ENCODE measurements at places on chromosomes 5 and 9. TPM values are rescaled to one million over a fixed set of nuclear protein-coding genes. Genes with fewer than 3 reads are reported as not detected.

Gene TAF1L
- not detected for total RNA-seq

Gene GCNT4
- total RNA-seq, result 0.27 TPM

Gene SMIM33
- not detected for total RNA-seq

Gene ALDH1A1
- 5,926 TPM for total RNA-seq

Gene C5orf58
- not detected for total RNA-seq

Gene BAAT
- 0.23 TPM for total RNA-seq

Gene CCNJL
- total RNA-seq, result 10.0 TPM

Gene KDM3B
- 39.9 TPM for total RNA-seq

Gene GTF2H2
- total RNA-seq, result 10.3 TPM

Gene MAST4
- 2.0 TPM for total RNA-seq

Gene AOPEP
- 183 TPM for total RNA-seq

Gene DTWD2
- total RNA-seq, result 1.1 TPM

Gene CAMK2A
- total RNA-seq, result 1.0 TPM

Gene FOXD4L5
- total RNA-seq, result not detected

Gene NOXA1
- 1.5 TPM for total RNA-seq

Gene HTR4
- total RNA-seq, result not detected

Gene FAT2
- total RNA-seq, result not detected

Gene AUH
- 8.5 TPM for total RNA-seq

Gene OR1J2
- not detected for total RNA-seq

Gene TXNDC8
- not detected for total RNA-seq

Gene ZNF483
- total RNA-seq, result 0.45 TPM

Gene COL15A1
- 0.55 TPM for total RNA-seq

Gene STING1
- total RNA-seq, result 1.4 TPM

Gene PDGFRB
- 0.21 TPM for total RNA-seq

Gene NMUR2
- total RNA-seq, result 0.09 TPM

Gene SPINK7
- total RNA-seq, result not detected

Gene FOXB2
- total RNA-seq, result not detected

Gene ANKRD34B
- 0.16 TPM for total RNA-seq

Gene LCN2
- total RNA-seq, result 5.2 TPM

Gene PDE8B
- total RNA-seq, result 1.4 TPM

Gene FOXD1
- total RNA-seq, result 12.2 TPM

Gene SLC24A2
- total RNA-seq, result not detected

Gene KCTD16
- total RNA-seq, result 0.07 TPM

Gene GABBR2
- 0.13 TPM for total RNA-seq

Gene CCDC183
- 0.44 TPM for total RNA-seq

Gene RELL2
- 3.5 TPM for total RNA-seq

Data from A549 treated with Mapracorat at 1 μM for 4 hours (cell line).